ENCODE measurements at places on chromosomes 3 and 15.

DNA sequence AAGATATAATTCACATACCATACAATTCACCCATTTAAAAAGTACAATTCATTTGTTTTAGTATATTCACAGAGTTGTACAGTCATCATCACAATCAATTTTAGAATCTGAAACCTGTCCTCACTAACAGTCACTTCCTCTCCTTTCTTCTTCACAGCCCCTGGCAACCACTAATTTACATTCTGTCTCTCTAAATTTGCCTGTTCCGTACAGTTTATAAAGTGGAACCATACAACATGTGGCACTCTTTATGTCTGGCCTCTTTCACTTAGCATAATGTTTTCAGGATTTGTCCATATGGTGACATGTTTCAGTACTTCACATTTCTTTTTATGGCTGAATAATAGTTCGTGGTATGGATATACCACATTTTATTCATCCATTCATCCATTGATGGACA, 22.7 kb downstream of the ERICH6 start:
- no peak for DNase-seq
- H3K27ac ChIP-seq: no peak overlapping the region
- H3K4me3 ChIP-seq: no peak overlapping the region
- no peaks in the 10 kb centered on the region for H3K36me3 ChIP-seq
- no peaks in the 10 kb centered on the region for H3K4me1 ChIP-seq
- H3K27me3 ChIP-seq: no peaks in the 10 kb centered on the region

DNA sequence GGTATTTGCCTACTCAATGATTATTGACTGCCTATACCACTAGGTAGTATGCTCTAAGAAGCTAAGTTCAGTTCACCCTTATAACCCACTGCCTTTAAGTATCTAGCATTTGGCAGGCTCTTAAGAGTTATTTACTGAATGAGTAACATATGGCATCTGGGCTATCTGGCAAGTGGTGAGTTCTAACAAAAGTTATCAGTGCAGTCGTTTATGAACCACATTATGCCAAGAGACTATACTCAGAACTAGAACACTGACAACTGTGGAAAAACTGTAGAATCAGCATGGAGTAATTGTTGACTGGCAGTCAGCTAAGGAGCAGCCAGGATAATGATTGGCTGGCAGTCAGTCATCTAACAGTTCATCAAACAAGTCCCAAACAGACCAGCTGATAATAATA, 25.8 kb downstream of the RAF1 start:
- peaks cover 22% of the 10 kb centered on the region for H3K4me1 ChIP-seq
- H3K4me3 ChIP-seq: no peak overlapping the region
- DNase-seq: no peak

DNA sequence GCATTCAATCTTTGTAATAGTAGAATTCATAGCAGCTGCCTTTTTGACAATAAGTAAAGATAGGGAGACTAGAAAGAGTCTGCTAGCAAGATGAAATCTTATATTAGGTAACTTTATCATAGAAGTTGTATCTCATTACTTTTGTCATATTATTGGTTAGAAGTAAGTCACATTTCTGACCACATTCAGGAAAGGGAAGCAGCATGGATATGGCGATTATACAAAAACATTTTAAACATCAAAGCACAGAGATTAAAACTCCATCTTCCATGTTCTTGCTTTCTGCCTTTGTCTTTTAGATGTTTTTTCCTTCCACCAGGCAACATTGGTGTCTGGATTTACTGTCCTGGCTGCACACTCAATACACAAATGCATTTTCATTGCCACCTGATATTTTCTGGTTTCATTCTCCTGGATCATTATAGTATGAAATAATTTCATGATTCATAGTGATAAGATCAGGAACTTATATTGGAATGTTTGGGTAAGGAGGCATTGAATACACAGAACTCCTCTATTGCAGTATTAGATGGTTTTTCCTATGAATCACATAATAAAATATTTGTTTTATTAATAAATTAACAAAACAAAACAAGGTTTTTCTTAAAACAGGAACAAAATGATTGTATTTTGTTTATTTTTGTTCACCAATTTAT, 1460.3 kb upstream of the CADM2 start:
- H3K4me3 ChIP-seq: no peak overlapping the region
- H3K36me3 ChIP-seq: no peaks in the 10 kb centered on the region
- H3K27ac ChIP-seq: no peak overlapping the region
- no peaks in the 10 kb centered on the region for H3K27me3 ChIP-seq

DNA sequence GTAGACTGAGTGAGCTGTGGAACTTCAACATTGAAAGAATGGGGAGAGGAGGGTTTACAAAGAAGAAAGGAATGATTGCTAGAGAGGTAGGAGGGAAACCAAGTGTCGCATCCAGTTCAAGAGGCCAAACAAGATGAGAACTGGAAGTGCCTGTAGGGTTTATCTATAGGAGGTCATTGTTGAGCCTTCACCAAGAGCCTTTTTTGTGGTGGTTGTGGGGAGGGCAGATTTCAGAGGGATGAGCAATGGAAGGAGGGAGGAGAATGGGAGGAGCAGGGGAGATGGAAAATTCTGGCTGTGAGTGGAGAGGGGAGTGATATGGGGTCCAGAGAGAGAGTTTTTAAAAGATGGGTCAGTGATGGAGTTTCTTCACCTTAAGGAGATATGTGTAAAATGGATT, 8.5 kb downstream of the PDIA5 start:
- no peak overlapping the region for H3K27ac ChIP-seq
- H3K4me1 ChIP-seq: peaks cover 14% of the 10 kb centered on the region
- H3K4me3 ChIP-seq: no peak overlapping the region
- H3K27me3 ChIP-seq: no peaks in the 10 kb centered on the region
- no peaks in the 10 kb centered on the region for H3K36me3 ChIP-seq

- H3K27me3 ChIP-seq: peaks cover 4% of the 10 kb centered on the region
- no peak overlapping the region for H3K4me3 ChIP-seq
- peaks cover 17% of the 10 kb centered on the region for H3K36me3 ChIP-seq
- no peak for DNase-seq
These were observed 9.7 kb upstream of the SLC28A2 start for GRCh38 chr15:45242289-45242688.

- no peak overlapping the region for H3K27ac ChIP-seq
- no peak for DNase-seq
- H3K4me1 ChIP-seq: peaks cover 6% of the 10 kb centered on the region
- peaks cover 6% of the 10 kb centered on the region for H3K36me3 ChIP-seq
- H3K4me3 ChIP-seq: no peak overlapping the region
- H3K27me3 ChIP-seq: no peaks in the 10 kb centered on the region
These were observed 30.5 kb downstream of the RAD54L2 start for GRCh38 chr3:51568996-51569395.

GRCh38 chr3:73100741-73101559, 39.5 kb downstream of the EBLN2 start:
- DNase-seq: peak; percentile 94
- no peaks in the 10 kb centered on the region for H3K36me3 ChIP-seq
- H3K4me3 ChIP-seq: no peak overlapping the region
- no peak overlapping the region for H3K27ac ChIP-seq
- no peaks in the 10 kb centered on the region for H3K27me3 ChIP-seq

Data from neural crest cell (in vitro differentiated cells).